ENCODE measurements at places on chromosomes 11 and 22.

DNA sequence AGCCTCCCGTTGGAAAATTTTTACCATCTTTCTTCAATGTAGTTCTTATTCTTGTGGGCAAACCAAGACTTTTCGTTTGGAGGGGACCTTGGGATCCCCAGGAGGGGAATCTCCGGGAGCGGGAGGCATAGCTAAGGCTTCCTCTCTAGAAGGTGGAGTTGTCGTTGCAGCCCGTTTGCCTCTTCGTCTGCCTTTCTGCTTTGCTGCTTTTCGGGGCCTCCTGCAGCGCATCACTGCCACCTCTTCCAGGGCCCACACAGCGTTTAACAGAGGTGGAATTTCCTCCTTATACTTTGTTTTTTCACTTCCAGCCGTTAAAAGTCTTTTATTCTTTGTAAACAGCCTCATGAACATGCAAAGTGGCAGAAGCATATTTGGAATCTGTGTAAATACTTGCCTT lies 3.5 kb upstream of the IFITM3 start:
- H3K36me3 ChIP-seq, result peaks cover 2% of the 10 kb centered on the region
- peaks cover 2% of the 10 kb centered on the region for H3K27me3 ChIP-seq
- H3K27ac ChIP-seq, result peak overlapping the region; percentile 55
- H3K4me1 ChIP-seq, result peaks cover 16% of the 10 kb centered on the region
- peak; percentile 41 for DNase-seq
- no peak overlapping the region for H3K4me3 ChIP-seq

DNA sequence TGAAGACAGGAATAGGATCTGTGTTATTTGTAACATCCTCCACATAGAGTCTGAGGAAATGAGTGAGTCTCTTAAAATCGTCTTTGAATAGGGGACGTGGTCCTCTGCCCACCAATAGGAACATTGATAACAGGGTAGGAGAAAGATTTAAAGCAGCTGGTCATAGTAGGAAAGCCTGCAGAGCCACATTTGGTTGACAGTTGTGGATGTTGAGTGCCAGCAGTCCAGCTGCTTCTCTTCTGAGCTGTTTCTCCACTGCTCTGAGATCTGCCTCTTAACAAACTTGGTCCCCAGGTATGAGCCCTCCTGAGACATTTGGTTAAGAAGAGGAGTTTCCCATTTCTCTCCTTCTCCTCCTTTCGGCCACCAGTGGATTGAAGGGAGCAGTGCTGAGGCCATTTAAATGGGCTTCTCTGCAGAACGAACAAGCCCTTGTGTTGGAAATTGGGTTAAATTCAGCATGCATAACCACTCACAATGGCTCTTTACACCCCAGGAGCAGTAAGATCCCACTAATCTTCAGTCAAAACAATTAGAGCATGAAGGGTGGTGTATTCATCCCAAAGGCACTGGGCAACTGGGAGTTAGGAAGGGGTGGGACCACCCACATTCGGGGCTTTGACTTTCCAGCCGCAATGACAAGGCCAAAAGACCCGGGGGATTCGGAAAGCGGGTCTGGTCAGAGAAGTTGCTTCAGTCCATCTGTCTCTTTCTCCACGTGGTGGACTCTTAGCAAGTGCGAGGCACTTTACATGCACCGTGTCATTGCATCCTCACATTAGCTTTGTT lies 32.3 kb downstream of the MIAT start:
- no peak overlapping the region for H3K4me3 ChIP-seq
- H3K27me3 ChIP-seq, result no peaks in the 10 kb centered on the region
- peaks cover 20% of the 10 kb centered on the region for H3K36me3 ChIP-seq
- no peak overlapping the region for H3K27ac ChIP-seq
- no peaks in the 10 kb centered on the region for H3K4me1 ChIP-seq

DNA sequence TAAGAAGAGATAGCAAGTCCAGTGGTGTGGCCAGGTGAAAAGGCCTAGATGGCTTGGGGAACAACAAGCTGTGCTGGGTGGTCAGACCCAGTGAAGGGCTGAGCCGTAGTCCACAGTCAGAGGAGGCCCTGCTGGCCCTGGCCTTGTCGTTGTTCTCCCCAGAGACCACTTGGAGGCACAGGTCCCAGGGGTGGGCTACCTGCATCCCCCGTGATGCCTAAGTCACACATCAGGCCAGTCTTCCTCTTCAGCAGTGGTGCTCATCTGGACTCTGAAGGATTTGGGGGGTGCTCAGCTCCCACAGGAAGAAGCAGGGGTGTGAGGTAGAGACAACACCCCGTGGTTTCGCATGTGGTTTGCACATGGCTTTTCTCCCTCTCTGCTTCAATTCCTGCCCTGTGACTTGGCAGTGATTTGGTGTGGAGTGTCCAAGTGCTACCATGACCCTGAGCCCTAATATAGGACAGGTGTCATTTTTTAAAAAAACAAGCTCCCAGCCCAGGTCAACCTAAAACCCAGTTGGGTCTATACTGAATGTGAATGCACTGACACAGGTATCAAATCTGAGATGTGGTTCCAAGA lies 51.0 kb downstream of the ALX4 start:
- DNase-seq, result no peak
- no peak overlapping the region for H3K4me3 ChIP-seq
- no peaks in the 10 kb centered on the region for H3K4me1 ChIP-seq
- no peak overlapping the region for H3K27ac ChIP-seq

DNA sequence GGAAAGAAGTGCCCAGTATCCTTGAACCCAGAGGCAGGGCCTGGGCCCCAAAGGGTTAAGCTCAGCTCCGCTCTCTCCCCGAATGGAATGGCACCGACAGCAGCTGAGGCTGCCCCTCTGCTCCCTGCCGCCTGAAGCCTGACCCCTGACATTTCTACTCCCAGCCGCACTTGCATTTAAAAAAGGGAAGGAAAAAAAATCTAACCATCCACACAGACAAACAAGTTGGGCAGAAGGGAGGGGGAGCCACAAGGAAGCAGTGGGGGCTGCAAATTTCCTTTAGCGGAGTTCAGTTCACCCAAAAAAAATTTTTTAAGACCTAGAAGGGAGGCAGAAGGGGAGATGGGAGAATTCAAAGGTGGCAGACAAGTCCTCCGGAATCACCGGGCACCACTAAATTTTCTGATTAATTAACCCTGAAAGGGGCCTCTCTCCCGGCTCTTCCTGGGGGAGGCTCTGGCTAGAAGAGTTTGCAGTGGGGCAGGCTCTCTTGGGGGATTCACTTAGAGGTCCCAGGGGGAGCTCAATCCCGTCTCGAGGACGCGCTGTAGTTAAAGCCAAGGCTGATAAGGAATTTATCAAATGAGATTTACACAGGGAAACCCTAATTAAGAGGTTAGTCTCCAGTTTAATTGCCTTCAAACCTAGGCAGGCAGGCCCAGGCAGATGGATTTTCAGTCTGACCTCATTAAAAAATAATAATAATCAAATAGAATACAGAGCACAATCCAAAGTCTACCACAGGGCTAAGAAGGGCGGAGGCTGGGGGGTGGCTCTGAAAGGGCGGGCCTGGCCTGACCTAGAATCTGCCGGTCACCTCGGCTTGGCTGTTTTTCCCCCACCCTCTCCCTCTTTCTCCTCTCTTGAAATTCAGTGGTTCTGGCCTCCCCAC lies 25.6 kb downstream of the MN1 start:
- no peak for DNase-seq
- H3K4me3 ChIP-seq, result no peak overlapping the region
- no peaks in the 10 kb centered on the region for H3K36me3 ChIP-seq
- H3K27me3 ChIP-seq, result no peaks in the 10 kb centered on the region
- no peaks in the 10 kb centered on the region for H3K4me1 ChIP-seq
- H3K27ac ChIP-seq, result no peak overlapping the region

DNA sequence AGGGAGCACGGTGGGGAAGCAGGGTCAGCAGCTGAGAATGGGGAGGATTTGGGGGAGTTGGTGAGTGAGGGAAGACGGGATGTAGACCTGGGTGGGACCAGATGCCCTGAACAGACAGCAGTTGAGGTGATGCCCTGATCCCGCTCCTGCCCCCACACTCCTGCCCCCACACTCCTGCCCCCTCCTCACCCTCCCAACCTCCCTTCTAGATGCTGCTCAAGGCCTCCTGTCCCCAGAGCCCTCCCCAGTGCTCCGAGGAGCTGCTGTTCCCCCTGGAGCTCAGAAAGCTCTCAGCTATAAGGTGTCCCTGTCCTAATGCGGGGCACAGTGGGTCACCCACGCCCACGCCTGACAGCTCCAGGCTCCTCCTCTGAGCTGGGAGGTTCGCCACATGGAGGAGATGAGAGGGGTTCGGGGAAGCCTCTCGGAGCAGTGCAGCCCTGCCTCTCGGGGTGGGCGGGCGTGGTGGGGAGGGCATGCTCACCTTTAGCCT lies 25.1 kb upstream of the TTLL12 start:
- H3K4me1 ChIP-seq, result no peaks in the 10 kb centered on the region
- no peak overlapping the region for H3K27ac ChIP-seq
- no peak for DNase-seq
- no peaks in the 10 kb centered on the region for H3K36me3 ChIP-seq

- DNase-seq, result no peak
- no peak overlapping the region for H3K27ac ChIP-seq
- peaks cover 8% of the 10 kb centered on the region for H3K27me3 ChIP-seq
- no peak overlapping the region for H3K4me3 ChIP-seq
These were observed 11.3 kb downstream of the SLC17A6 start for GRCh38 chr11:22349491-22349890.

GRCh38 chr11:66287889-66288670 lies 863 bp downstream of the YIF1A start:
- no peak overlapping the region for H3K27ac ChIP-seq
- H3K27me3 ChIP-seq, result peaks cover 26% of the 10 kb centered on the region
- H3K4me3 ChIP-seq, result peak overlapping the region; percentile 75

Data from thymus (tissue), 14 donors.